Amygdala (tissue), 56 donors: ENCODE measurements at places on chromosomes 6 and 20.

DNA sequence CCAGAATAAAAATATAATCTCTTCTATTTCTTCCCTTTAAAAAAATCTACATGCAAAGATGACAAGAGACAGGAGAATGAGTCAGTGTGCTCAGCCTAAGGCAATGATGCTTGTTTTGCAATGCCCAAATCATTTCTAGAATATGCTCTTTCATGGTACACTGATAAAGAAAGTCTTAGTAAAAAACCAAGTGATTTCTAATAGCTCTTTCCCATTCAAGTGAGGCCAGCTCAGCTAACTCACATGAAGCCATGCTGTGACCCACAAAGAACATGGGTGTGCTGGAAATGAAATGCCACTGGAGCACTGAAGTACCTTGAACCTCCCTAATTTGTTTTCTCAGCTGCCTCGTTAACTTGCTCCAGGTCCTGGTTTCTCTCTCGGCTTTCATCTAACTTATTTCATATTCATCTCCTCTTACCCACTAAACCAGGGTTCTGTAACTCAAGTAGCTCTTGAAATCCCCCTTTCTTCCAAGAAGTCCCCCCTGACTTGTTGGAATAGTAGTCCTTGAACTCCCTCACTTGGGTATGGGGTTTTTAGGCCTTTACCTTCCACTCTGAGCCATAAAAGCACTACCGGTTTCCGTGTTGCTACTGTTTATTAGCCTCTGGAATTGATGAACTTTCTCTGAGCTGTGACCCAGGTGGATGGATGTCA, 92.7 kb downstream of the IRF4 start:
- no peak for DNase-seq

- no peak for DNase-seq
Measured at GRCh38 chr6:87572021-87572420, 17.8 kb downstream of the RARS2 start.

DNA sequence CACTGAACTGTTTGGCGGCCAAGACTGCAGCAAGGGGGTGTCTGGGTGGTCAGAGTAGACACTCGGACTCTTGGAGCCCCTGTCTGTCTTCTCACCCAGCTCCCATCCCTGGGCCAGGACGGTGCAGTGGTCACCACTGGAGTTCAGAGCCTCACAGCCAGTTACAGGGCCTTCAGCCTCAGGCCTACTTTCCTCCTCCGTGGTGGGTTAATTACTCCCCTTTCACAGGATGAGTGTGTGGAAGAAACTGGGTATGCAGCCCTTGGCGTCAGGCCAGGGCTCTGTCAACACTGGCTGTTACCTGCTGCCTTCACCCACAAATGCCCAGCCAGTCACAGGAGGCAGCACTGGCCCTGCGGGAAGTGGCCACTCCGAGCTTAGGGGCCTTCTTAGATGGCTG, 1.8 kb upstream of the YTHDF1 start:
- no peak for DNase-seq

GRCh38 chr20:21117521-21117920, 8.4 kb upstream of the KIZ start:
- DNase-seq: no peak

- DNase-seq: no peak
Measured at GRCh38 chr6:34056305-34057108, 89.4 kb downstream of the GRM4 start.
